ENCODE measurements at places on chromosomes 13 and 19.

GRCh38 chr13:30551189-30551588, 66.5 kb upstream of the USPL1 start:
- DNase-seq, result no peak

DNA sequence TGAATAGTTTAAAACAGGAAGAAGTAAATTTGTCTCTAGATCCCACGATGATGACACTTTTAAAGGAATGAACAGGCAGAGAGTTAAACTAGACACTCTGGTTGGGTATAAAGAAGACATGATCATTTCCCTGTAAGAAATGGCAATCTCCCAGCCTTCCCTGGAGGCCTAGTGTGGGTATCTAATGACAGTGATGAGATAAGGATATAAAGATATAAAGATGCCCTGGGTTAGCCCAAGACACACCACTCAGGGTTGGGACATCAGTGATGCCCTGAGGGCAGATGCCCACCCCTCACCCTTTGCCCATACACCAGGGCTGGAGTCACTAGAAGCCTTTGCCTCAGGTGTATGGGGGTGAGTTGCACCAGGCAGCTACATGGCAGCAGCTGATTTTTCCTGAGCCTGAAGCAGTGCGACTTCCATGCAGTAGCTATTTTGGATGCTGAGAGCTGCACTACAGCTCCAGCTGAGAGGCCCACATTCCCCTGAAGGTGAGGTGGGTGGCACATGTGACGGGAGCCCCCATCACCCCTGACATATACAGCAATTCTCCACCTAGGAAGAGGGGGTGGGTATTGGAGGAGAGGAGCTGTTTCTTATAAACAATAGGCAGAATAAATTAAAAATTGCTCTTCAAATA, 177.5 kb downstream of the NDFIP2 start:
- DNase-seq, result no peak

DNA sequence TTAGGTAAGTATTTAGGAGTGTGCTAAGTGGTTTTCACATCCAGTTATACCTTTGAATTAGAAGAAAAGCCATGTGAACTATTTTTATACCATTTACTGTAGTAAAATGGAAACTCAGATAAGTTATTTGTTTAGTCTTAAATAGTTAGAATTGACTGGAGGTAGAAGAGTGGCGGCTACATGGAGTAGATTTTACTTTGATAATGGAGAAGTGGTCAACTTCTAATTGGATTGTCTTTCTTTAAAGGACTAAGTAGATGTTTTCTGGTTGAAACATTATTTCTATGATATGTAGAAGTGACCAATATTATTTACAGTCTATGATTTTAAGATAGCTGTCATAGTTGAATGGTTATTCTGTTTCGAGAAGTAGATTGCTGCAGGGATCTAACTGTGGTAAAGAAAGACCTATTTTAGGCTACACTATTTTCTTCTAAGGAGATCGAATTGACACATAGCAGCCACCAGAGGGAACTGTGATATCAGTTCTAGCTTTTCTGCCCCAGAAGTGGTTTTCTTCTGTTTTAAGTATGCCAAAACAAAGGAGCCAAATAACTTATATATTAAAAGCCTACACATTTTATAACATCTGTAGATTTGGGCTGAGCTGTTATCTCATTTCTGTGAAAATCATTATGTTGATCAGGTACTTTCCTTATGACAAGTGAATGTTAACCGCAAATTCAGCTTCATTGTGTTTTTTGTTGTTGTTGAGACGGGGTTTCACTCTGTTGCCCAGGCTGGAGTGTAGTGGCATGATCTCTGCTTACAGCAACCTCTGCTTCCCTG, 26.1 kb downstream of the ZMYM2 start:
- no peak for DNase-seq

- DNase-seq, result no peak
Measured at GRCh38 chr19:39843919-39844793, 2.0 kb downstream of the FBL start.

GRCh38 chr13:70249332-70250064, 141.2 kb upstream of the KLHL1 start:
- DNase-seq, result no peak
